ENCODE measurements at places on chromosomes 2 and 18.

GRCh38 chr18:12044591-12044990, 49.1 kb upstream of the ANKRD62 start:
- DNase-seq = no peak

- no peak for DNase-seq
These were observed 36.9 kb downstream of the CCBE1 start for GRCh38 chr18:59660366-59660765.

- no peak for DNase-seq
These were observed 56.7 kb downstream of the LBH start for GRCh38 chr2:30287857-30288513.

- DNase-seq = no peak
These were observed 227.0 kb upstream of the SMAD7 start for GRCh38 chr18:49177812-49178211.

DNA sequence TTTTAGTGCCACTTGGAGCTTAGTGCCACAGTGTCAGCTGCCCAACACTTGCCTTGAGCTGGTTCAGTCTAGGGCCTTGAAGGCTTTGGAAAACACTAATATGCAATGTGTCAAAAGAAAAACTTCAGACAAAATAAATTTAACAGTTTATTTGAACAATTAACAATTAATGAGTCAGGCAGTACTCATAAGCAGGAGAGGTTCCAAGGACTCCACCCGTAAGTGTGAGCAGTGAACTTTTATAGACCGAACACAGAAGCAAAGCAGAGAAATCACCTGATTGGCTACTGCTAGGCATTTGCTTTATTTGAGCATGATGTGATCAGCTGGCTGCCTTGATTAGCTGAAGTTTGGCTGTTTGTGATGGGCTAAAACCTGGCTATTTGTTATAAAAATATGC, 49.5 kb upstream of the TBC1D8 start:
- no peak for DNase-seq

- no peak for DNase-seq
These were observed 97.0 kb downstream of the KYNU start for GRCh38 chr2:142974288-142975024.

DNA sequence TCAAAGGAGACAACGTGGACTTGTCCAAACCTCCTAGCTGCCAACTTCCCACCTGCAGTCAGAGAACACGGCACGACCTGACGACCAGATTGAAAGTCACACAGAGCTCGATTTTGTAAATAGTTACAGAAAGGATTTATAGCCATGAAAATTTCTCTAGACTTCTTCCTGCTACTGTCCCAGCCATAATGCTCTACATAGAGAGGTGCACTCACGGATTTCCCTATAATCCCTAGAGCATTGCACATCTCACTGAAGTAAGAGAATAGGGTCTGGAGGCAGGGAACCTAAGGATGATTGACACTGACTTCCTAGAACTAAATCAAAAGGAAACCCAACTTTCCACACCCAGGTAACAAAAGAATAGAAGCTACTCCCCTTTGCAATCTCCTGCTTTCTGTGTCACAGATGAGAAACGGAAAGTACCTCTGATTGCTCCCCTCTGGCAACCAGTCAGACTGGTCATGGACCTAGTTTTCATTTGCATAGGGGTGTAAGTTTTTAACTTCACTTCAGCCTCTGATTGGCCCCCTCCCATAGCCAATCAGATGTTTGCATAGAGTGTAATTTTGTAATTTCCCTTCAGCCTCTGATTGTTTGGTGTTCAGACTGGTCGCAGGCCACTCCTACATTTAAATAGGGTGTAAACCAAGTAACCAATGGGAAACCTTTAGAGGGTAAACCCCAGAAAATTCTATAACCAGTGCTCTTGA, 58.6 kb upstream of the FBXO11 start:
- no peak for DNase-seq

DNA sequence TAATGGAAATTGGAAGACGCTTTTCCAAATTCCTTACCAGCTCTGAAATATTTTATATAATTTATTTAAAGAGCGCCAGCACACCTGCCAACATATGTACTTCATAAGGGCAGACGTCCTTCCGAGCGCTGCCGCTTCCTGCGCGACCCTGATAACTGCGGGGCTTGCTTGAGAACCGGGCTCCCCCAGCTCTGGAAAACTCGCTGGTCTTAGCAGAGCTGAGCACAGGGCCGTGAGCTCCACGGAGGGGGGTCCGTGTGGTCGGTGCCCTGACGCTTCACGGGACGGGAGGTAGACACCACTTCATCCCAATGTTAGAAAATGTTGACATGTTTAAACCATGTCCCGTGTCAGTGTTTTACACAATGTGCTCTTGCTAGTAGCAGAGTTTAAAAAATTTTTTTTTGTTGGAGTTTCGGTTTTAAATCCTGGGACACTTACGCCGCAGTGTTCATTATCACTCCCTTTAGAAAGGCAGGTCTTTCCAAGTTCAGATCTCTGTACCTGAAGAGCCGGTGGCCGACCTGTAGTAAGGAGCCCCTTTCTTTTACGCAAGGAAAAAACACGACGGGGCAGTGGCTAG, 1.6 kb downstream of the NFATC1 start:
- no peak for DNase-seq

GRCh38 chr18:77548790-77549420, 299.3 kb downstream of the GALR1 start:
- no peak for DNase-seq

DNA sequence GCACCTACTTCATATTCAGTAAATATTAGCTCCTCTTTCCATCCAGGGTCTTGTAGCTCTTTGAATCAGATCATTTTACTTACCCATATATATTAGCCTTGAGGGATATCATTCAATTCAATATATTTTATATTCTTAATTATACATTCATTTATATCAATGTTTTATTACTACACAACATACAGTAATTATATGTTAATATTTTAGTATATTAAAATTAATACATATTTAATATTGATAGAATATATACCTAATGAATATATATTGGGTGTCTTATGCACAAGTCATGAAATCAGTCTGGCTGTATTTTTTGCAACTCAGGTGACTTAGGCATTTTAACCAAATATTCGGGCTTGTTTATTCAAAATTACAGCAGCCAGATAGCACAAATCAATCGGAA, 37.2 kb downstream of the POU3F3 start:
- DNase-seq = no peak

- no peak for DNase-seq
These were observed 72.9 kb upstream of the PARD3B start for GRCh38 chr2:204472375-204472774.

GRCh38 chr2:180646756-180647155, 333.6 kb upstream of the UBE2E3 start:
- no peak for DNase-seq

DNA sequence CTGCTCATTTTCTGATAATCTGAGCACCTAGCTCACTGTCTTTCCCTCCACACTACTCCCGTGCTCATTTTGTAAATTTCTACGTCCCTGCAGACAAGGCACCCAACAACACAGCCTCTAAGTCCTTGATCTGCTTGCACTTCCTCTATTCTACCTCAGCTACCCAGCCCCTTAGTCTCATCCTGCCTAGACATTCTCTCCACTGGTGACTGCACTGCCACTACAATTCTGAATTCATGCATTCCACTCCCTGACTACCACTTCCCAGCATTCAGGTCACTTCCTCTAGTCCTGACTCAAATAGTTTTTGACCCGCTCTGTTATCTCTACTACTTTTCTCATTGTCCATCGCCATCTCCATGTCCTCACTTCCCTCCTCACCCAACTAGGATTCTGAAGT, 155.7 kb downstream of the DYM start:
- DNase-seq = no peak

DNA sequence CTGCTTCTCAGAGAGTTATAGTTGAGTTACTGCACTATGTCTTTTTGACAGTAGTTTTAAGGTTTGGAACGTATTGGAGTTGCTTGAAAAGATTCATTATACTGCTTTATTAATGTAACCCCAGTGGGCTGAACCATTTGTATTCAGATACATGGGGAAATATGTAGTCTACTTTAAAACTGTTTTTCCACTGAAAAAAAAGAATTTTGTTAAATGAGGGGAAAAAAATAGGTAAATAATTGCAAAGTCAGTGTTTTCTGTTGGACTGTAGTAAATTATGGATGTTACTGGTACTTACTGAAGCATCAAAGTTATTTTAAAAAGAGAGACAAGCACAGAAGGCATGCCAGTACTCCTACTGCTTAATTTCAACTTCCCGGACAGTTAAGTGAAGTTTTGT, 36.4 kb downstream of the ZC3H15 start:
- no peak for DNase-seq

DNA sequence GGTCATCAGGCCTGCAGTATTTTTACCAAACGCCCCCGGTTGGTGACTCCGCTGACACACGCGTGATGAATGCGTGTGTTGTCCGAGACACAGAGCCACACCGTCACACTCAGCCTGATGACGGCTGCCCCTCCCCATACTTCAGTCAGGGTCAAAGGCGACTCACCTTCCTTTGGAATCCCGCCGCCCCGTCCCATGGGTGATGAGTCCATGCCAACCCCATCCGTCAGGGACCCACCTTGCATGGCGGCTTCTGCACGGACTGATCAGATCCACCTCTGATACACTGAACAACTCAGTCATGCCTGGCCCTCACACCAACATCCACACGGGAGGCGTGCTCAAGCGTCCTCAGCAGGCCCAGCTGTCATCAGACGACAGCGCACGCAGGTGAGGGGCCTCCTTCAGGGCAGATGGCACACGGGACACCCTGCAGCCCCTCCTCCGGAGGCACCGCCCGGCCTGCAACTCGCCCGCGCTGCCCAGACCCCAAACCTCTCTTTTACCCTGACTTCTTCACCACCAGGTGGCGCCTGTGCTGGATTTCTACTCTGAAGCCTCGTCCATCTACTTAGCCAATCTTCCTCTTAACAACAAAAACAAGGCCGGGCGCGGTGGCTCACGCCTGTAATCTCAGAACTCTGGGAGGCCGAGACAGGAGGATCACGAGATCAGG, 89.2 kb downstream of the ZNF516 start:
- no peak for DNase-seq

- DNase-seq = no peak
These were observed 37.6 kb downstream of the SMAD7 start for GRCh38 chr18:48913201-48913600.

DNA sequence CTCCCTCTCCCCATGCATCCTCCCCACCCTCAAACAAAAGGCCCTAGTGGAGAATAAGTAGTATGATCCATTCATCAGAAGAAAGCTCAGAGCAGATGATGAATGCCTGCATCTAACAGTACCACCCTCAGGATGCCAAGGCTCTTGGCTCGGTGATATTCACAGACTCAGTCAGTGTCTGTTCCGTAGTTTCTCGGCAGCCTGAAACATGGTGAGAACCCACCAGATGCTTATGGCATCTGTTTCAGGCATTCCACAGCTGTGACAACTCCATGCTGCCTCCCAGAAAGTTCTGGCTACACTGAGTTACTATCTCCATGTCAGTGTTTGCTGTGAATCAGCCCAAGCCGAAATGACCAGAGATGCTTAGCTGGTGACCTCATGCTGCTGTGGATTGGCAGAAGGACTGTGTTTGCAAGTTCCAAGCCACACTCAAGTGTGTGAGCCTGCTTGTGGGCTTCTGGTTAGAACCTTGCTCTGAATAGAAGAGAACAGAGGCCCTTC, 83.9 kb downstream of the WDSUB1 start:
- DNase-seq = no peak

DNA sequence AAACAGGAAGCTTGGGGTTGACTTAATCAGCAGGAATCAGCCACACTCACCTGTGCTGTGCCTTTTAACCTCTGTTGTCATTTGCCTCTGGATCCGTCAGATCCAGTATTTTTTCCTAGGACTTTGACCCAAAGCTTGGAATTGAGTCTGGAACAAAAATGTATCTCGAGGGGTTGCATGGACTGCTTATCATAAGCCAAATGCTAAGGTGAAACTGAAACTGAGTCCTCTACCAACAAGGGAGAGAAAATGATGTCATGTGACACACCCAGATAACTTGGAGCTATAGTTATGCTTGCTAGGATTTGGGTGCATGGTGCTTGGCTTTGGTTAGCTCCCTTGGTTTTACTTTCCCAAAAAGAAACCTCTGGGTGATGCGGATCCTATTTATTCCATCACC, 2158.6 kb upstream of the PIK3C3 start:
- no peak for DNase-seq

GRCh38 chr2:150296770-150297546, 190.5 kb downstream of the RND3 start:
- no peak for DNase-seq

- DNase-seq = no peak
These were observed 78.6 kb downstream of the BARD1 start for GRCh38 chr2:214730800-214731407.

- DNase-seq = no peak
These were observed 5.8 kb upstream of the ADNP2 start for GRCh38 chr18:80103231-80103630.

DNA sequence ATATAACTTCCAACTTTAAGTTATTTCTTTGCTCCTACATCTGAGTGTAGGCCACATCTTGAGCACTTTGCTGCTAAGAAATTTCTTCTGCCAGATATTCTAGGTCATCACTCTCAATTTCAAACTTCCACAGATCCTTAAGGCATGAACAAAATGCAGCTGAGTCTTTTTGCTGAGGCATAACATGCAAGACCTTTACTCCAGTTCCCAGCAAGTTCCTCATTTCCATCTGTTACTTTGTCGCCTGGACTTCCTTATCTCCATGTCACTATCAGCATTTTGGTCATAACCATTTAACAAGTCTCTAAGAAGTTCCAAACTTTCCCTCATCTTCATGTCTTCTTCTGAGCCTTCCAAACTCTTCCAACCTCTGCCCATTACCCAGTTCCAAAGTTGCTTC, 1077.3 kb upstream of the TMEFF2 start:
- DNase-seq = no peak

GRCh38 chr2:237868631-237869342, 9.4 kb downstream of the RAMP1 start:
- no peak for DNase-seq

GRCh38 chr18:52481116-52481515, 141.1 kb downstream of the DCC start:
- DNase-seq = no peak

GRCh38 chr18:39946623-39947061, 2008.4 kb upstream of the PIK3C3 start:
- DNase-seq = no peak

- no peak for DNase-seq
These were observed 3.7 kb upstream of the ESPNL start for GRCh38 chr2:238096311-238097011.

- peak; percentile 27 for DNase-seq
These were observed 25.5 kb upstream of the PXDN start for GRCh38 chr2:1769703-1770422.

GRCh38 chr2:240915526-240916341, 9.6 kb downstream of the CROCC2 start:
- no peak for DNase-seq

DNA sequence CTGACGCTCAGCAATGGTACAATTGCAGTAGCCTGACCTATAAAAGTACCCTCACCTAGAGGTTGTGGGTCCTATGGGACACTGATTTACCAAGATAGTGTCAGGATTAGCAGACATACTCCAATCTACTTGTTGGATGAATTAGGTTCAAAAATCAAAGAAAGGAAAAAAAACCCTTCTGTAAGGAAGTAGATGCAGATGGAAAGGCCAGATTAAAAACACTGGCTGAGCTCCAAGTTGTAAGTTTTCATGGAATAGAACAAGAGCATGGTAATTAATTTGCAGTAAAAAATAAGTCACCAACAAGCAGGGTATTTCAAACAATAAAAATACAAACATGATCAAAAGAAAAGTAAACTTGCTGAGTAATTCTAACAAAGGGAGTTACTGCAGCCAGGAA, 26.4 kb downstream of the IDH1 start:
- no peak for DNase-seq

- no peak for DNase-seq
These were observed 6.4 kb upstream of the SFTPB start for GRCh38 chr2:85674417-85674816.
